ENCODE measurements at places on chromosomes 7 and 10.

DNA sequence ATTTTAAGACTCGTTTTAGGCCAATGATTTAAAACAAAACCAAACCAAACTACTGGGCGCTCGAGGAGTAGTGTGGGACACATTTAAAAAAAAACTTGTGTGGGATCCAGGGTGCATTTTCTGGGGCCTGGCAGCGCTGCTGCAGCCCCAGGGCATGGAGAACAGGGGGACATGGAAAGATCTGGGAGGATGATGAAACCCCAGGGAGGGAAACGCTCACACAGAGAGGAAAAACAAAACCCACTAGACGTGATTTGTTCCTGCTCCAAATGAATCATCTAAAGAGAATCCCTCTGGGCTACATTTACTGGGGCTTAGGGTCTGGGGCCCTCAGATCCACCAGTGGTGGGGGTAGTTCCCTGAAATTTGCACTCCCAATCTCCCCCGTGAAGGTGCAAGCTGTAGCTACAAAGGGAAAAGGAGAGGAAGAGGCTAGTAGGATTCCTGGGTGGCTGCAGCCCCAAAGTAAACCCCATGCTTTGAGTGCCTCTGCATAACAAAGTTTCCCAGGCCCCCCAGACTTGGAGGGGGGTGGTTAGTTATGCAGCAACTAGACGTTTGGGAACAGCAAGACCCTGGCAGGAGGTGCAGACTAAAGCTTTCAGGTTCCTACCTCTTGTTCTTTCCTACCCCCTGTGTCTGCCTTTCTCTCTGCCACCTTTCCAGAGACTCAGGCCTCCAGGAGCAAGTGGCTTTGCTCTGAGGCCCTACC lies 14.5 kb upstream of the HOXA13 start:
- no peak for DNase-seq

DNA sequence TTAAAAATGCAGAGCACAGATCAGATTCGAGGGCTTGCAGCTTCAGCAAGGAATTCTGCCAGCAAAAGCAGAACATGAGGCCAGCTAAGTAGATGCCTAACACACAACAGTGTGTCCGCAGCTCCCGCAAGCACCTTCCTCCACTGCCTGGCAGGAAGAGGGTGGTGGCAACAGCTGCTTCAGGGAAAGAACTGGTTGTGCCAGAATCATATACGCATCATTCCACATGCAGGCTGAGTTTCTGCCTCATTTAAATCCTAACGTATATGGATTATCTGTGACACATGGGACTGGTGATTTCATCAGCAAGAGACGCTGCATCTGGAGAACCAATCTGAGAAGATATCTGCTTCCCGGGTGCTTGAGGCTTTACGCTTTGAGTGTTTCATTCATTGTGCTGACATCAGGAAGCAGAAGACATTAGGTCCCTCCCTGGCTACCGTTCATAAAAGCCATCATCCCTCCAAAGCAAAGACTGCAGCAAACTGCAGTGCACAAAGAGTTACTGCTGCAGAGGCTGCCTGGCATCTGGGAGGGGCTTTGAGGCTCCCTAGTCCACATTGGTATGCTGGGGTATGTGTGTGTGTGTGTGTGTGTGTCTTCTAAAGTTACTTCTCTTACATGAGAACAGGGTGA lies 78.8 kb downstream of the FAM13C start:
- no peak for DNase-seq

DNA sequence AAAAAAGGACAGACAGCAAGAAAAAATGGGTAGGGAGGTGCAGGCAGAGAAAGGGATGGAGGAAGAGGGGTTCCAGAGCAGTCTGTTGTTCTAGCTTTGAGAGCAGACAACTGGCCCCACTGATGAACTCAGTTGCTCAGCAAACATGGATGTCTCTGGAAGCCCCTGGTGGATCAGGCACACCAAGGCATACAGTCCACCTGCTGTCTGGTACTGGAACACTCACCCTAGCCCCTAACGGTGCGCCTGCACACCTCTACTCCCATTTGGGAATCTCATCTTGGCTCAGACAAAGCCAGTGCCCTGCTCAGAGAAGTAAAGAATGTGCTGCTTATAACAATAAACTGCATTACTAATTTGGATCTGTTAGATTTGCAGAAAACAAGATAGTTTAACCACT lies 7.7 kb downstream of the MACROH2A2 start:
- no peak for DNase-seq

DNA sequence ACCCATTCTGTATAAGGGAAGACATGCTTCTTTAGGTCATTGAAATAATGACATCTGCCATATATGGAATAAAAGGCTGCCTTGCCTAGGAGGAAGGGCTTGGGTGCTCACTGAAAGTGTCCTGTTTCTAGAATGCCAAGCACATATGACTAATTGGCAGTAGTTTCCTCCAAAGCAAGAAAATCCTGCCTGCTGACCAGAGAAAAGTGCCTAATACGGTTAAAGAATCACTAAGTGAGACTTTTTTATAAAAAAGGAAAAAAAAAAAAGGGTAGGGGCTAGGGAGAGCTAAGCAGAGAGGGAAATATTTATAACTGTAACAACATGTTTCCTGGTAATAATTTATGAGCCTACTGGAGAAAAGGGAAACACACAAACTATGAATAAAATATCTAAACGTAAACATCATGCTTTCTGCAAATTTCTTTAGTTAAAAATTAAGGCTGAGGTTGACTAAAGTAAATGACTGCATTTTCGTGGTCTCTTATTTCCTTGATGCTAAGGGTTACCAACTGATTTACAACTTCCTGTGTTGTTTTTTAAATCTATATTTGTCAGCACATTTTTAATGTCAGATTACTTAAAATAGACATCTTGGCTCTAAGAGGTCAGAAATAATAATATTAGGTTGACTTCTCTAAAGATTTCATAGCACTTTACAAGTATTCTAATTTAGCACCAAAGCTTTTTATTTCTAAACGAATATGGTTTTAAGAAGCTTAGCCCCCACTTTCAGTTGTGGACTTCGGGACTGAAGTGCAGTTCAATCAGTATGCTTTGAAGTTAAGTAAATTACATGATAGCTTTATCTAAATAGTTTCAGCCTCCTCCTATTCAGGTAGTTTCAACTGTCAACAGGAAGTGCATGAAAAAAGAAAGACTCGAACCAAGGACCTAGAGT lies 89.6 kb downstream of the CABCOCO1 start:
- DNase-seq: peak; percentile 36

DNA sequence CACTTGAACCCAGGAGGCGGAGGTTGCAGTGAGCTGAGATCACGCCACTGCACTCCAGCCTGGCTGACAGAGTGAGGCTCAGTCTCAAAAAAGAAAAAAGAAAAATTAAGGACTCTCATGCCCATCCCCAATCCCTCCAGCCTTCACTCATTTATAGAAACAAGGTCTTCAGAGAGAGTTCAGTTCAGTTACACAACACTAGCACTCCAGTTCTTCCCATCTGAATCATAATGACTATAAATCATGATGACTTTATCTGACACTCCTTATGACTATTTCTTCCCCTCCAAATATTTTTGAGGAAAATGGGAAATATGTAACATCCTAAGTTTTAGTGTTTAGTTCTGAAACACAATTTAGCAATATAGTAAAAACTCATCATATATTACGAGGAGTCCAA lies 107.4 kb upstream of the LSM8 start:
- DNase-seq: no peak
